ENCODE measurements at places on chromosomes 11 and 22.

DNA sequence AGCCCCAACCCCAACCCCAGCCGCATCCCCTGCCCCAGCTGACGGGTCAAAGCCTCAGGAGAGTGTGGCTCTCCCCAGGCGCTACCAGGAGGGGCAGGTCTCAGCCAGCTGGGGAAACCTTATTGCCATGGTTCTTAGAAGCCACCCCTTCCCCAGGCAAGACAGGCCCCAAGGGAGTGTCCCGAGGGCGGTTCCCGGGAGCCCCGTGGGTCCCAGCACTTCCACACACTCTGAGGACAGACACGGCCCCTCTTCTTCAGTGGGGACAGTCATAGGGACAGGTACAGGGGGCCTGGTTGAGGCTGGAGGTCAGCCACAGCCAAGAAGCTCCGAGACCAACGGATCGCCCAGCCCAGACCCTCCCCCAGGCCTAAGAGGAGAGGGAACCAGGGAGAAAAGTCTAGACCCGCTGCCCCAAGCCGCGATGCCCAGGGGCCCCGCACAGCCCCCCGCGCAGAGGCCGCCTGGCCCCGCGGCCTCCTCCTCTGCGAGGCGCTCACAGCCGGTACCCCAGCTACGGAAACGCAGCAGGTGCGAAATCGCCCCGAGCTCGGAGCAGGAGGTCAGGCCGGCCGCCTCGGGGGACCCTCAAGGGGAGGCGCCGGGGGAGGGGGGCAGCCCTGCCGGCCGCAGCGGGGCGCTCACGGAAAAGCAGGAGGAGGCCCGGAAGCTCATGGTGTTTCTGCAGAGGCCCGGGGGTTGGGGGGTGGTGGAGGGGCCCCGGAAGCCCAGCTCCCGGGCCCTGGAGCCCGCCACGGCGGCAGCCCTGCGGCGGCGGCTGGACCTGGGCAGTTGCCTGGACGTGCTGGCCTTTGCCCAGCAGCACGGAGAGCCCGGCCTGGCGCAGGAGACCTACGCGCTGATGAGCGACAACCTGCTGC lies 2.6 kb downstream of the KLHDC7B start:
- peak; percentile 80 for DNase-seq

GRCh38 chr11:46421257-46421880 lies 29.8 kb upstream of the CHRM4 start:
- no peak for DNase-seq

GRCh38 chr11:75879737-75880136 lies 64.7 kb downstream of the UVRAG start:
- no peak for DNase-seq

- DNase-seq, result peak; percentile 79
Measured at GRCh38 chr11:45390407-45390806, 104.3 kb upstream of the SYT13 start.

- no peak for DNase-seq
Measured at GRCh38 chr11:20363149-20363499, 390 bp upstream of the HTATIP2 start.

DNA sequence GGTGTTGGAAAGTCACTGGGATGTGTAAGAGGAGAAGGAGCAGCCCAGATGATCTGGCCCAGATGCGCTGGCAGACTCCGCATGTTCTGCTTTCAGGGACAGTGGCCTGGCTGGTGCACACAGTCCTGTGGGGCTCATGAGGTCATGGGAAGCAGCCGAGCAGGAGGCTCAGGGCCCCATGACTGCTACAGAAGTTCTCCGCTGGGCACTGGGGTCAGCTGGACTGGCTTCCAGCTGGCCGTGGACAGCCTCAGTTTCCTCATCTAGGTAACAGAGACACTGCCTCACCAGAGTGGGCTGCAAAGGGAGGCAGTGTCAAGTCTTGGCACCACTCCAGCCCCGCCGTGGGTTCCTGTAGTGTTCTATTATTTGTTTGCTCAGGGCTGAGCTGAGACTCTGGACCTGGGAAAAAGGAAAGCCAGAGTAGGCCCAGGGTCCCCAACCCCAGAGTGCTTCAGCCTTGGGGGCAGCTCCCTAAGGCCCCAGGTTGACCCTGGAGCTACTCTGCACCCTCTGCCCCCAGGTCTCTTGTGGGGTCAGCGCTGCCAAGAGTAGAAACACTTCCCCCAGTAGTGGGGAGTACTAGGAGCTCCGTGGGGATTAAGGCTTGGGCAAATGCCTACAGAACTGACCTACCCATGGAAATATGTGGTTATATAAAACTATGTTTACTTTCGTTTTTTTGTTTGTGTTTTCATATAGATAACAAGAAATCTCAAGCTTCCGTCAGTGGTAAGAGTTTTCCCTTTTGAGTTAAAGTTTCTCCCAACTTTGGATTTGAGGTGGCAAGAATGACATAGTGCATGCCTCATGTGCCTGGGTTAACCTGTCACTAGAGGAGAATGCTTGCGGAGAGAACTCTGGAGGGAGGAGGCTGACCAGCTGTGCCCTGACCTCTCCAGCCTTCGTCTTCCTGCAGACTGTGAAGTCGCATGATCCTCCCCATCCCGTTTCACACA lies 45.3 kb downstream of the MED15 start:
- no peak for DNase-seq

GRCh38 chr22:41833369-41834004 lies 582 bp downstream of the SREBF2 start:
- peak; percentile 61 for DNase-seq

DNA sequence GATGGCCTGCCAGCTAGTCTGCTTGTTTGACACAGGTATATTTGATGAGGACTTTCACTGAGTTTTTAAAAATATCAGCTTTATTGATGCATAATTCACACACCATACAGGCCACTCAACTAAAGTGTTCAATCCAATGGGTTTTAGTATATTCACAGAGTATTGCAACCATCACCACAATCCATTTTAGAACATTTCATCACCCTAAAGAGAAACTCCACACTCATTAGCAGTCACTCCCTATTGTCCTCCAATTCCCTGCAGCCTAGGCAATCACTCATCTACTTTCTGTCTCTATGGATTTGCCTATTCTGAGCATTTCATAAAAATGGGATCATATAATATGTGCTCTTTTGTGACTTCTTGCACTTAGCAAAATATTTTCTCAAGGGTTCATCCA lies 397.9 kb upstream of the NARS2 start:
- no peak for DNase-seq

- DNase-seq, result peak; percentile 50
Measured at GRCh38 chr11:133082841-133083488, 449.3 kb downstream of the OPCML start.

DNA sequence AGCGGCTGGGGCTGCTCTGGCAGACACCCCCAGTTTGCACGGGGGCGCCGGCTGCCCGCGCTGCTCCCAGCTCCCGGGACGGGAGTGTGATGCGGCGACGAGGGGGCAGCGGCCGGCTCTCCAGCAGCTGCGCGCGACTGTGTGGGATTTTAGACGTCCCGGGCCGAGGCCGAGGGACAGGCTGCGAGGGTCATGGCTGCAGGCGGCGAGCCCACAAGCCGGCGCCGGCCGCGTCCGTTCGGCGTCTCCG lies 159 bp downstream of the FZD4 start:
- no peak for DNase-seq

DNA sequence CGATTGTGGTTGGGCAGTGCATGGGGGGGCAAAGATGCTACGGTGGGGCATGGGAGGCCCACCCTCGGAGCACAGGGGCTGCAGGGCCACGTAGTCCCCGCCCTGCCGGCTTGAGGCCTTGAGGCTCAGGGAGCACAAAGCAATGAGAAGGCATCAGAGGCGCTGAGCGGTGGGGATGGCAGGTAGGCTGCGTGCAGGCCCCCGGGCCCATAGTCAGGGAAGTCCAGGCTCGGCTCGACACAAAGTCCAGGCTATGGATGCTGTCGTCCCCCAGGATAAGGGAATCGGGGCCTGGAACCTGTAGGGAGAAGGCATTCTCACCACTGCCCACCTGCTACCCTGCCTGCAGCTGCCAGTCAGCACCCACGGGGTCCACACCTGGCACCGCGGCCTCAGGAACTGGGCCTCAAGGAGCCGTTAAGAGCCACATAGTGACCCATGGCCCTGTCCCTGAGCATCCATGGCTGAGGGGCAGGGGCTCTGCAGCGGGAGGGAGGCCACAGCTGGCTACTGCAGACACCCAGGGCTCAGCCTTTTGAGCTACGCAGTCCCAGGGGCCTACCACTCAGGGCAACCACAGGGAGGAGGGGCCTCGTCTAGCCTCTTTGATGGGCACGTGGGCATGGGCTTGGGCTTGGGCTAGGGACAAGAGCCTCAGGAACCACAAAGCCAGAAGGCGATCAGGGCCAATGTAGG lies 179.7 kb downstream of the IGLL1 start:
- no peak for DNase-seq

DNA sequence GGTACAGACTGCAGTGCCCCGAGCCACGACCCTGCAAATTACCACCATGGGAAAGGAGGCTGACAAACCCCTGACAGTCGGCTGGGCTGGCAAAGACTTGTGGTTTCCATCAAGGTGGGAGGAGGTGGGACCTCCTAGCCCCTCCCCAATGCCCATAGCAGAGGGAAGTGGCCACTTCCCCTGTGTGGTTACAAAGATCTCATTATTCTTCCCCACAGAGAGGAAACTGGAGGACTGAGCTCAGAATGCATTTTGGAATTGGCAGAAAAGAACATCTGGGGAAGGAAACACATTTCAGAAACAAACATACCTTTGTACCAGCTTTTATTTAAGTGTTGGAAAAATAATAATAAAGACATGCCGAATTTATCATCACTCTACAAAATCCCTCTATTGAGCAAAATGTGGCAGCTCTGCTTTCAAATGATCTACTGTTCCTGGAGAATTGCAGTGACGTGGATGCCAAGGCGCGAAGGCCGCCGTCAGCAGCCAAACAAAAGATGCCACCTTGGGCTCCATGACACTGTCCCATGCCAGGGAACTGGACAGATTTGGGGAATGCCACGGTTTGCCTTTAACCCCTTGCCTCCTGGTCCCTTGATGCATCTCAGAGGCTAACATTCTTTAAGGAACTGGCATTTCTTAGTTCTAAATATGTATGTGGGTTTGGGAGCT lies 169.6 kb downstream of the CRYBB2 start:
- peak; percentile 81 for DNase-seq

DNA sequence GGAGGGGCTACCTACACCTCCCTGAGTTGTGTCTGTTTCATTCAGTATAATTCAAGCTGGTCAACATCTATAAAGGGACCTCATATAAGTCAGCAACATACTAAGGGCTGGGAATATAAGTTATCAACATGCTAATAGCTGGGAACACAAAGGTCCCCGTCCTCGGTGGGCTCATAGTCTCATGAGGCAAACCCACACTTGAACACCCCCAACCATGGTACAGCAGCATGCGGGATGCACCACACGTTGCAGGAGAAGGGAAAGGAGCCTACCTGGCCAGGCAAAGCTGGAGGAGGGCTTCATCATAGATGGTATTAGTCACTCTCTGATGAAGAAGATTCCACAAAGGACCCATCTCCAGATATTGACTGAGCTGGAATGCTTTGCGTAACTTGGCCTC lies 561.8 kb upstream of the B3GAT1 start:
- DNase-seq, result no peak

DNA sequence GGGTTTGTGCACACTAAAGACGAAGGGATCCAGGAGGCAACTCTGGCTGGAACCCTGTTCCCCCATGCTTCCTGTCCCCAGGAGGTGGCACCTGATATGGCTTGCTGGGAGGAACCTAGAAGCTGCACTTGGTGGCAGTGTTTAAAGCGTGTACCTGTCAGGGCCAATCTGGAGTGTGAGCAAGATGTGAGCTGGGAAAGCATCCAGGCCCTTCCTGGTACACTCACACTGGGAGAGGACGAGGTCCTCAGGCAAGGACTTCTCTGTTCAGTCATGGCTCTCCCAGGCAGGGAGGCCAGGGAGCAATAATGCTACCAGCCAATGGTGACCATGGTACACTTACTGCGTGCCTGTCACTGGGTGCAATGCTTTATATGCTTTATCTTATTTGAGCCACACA lies 130.7 kb upstream of the NECTIN1 start:
- DNase-seq, result no peak

DNA sequence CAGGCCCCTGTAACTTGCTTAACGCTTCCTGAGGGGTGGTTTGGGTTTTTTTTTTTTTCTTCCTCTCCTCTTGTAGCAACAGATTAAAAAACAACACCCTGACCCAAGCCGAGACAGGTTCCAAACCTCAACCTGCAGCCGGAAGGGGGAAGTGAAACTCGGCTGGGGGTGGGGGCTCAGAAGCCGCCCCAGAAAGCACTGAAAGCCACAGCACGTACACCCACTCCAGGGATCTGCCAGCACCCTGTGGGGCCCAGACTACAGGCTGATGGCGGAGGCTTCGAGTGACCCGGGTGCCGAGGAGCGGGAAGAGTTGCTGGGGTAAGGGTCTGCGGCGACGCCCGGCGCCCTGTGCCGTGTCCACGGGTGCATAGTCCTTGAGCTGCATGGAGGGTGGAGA lies at the start of gene LSP1:
LSP1 (plus strand) TSS at position 208 of the 400 bp plus-strand sequence; CDS start at position 269, 61 bp downstream.
- peak; percentile 94 for DNase-seq

DNA sequence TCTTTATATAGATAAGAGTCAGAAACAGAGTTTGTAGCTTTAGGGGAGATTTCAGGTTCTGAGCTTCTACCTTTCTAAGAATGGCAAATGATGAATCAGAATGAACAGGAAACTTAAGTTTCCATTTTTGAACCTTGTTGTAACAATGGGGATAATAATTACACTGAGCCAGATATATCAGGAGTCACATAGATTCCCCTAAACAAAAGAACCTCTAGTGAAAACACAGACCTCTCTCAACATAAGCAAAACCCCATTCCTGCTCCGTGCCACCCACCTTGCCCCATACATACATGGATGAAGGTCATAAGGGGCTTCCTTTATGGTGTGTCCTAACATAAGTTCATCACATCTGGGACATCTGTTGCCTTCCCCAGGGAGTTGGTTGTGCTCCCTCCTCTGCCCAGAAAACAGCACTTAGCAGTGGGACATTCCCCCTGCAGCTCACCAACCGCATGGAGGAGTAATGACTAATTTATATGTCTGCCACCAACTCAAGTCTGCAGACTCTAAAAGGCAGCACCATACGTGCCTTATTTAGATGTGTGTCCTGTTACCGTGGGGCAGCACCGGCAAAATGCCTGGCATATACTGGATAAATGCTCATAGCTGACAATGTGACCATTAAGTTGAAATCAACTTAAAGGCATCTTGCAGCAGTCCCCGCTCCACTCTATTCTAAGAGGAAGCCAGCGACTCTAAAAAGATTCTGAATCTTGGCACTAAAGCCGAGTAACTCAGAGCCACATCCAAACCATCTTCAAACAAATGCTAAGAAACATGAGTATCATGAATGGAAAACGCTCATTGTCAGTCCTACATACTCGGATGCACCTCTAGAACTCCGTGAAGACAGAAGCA lies 8.0 kb downstream of the JAML start:
- DNase-seq, result peak; percentile 87

GRCh38 chr22:45702981-45703380 lies 31.3 kb downstream of the ATXN10 start:
- DNase-seq, result no peak

- no peak for DNase-seq
Measured at GRCh38 chr11:66337103-66337899, 1.1 kb upstream of the RIN1 start.

- no peak for DNase-seq
Measured at GRCh38 chr11:128512474-128512996, 74.8 kb downstream of the ETS1 start.

- DNase-seq, result no peak
Measured at GRCh38 chr11:128929991-128930390, 12.7 kb downstream of the TP53AIP1 start.
